Esophagus mucosa (tissue), 1 donor: ENCODE measurements at places on chromosomes 1 and 21. TPM values are rescaled to one million over a fixed set of nuclear protein-coding genes. Genes with fewer than 3 reads are reported as not detected.

Gene C4BPB
- total RNA-seq = not detected

Gene WARS2
- total RNA-seq = 14.5 TPM

Gene SPATA46
- not detected for total RNA-seq

Gene ROR1
- total RNA-seq = 4.4 TPM

Gene C1orf141
- total RNA-seq = not detected

Gene NVL
- 15.7 TPM for total RNA-seq

DNA sequence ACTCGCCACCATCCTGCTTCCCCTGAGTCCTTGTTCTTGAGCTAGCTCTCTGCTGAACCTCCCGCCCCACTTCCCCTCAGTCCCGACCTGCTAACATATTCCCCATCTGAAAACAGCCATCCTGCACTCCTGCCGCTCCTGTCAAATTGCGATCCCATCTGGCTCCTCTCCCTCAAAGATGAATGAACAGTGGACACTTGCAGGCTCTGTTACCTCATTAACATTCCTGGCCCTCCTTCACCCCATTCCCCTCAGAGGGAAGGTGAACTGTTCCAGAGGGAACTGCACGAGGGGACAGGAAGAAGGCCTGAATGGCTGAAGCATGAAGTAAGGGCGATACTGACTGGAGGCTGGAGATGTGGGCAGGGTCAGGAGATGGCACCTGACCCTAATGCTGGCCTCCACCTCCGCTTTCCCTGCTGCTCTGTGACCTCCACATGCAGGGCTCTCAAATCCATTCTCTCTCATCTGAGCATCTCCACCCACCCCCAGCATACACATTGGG, 7.4 kb upstream of the CELSR2 start:
- ATAC-seq = no peak

- no peak for ATAC-seq
These were observed 187.1 kb downstream of the LMO4 start for GRCh38 chr1:87515781-87516180.

GRCh38 chr1:107389410-107390396, 248.9 kb downstream of the NTNG1 start:
- no peak for ATAC-seq

- ATAC-seq = no peak
These were observed 25.4 kb downstream of the MX2 start for GRCh38 chr21:41387042-41387819.

GRCh38 chr1:220527908-220528678, at the start of gene MARK1:
Gene MARK1, plus strand, starts transcription at chr1:220528136. Its CDS starts 687 bp downstream, at chr1:220528823.
- peak; percentile 88 for ATAC-seq

DNA sequence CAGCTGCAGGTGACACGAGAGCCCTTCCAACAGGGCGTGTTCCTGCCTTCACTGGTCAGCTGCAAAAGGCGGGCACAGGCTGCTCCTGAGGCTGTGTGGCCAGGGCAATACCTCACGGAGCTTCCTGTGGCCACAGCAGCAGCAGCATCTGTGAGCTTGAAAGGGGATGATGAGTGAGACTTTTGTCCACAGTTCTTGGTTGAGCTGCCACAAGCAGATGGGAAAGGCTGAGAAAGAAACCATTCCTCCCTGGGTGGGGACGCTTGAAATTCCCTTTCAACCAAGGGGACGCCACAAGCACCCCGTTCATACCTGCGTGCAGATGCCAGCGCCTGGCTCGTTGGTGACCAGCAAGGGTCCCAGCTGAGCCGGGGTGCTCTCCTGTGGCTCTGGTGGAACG, 37.6 kb downstream of the B3GALT5 start:
- no peak for ATAC-seq

- ATAC-seq = no peak
These were observed 58.1 kb upstream of the ZNF648 start for GRCh38 chr1:182119631-182120030.

- peak; percentile 85 for ATAC-seq
These were observed 38.0 kb downstream of the ERG start for GRCh38 chr21:38460171-38460742.

GRCh38 chr1:116909512-116910378, at the start of gene PTGFRN:
Gene PTGFRN, plus strand, starts transcription at chr1:116909916. Its CDS starts 288 bp downstream, at chr1:116910204.
- ATAC-seq = peak; percentile 48

DNA sequence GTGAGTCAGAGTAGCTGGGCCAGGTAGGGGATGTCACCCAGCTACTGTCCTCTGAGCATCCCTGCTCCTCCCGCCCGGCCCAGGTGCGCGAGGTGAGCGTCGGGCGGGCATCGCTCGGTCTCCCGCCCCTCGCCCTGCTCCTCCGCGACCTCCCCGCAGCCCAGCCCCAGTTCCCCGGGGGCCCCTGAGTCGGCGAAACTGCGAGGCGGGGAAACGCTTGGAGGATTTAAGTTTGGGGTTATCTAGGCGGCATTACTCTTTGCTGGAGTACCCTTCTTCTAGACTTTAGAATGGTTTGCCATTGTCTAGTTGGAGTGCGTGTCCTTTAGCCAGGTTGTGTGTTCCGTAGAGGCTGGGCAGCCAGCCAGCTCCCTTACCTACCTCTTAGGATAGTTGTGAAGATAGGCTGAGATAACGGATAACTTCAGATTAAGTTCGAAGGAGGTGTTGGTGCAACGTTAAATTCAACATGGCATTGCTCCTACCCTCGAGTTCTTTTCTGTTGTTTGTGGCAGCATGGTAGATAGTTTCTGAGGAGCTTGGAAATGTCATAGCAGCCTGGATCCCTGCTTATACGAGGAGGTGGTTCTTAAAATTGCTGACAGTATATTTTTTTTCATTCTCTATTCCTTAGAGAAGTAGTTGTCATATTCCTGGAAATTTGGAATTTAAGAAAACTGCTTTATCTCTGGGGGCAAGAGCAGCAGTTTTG, 697 bp downstream of the AGO3 start:
- ATAC-seq = peak; percentile 60

DNA sequence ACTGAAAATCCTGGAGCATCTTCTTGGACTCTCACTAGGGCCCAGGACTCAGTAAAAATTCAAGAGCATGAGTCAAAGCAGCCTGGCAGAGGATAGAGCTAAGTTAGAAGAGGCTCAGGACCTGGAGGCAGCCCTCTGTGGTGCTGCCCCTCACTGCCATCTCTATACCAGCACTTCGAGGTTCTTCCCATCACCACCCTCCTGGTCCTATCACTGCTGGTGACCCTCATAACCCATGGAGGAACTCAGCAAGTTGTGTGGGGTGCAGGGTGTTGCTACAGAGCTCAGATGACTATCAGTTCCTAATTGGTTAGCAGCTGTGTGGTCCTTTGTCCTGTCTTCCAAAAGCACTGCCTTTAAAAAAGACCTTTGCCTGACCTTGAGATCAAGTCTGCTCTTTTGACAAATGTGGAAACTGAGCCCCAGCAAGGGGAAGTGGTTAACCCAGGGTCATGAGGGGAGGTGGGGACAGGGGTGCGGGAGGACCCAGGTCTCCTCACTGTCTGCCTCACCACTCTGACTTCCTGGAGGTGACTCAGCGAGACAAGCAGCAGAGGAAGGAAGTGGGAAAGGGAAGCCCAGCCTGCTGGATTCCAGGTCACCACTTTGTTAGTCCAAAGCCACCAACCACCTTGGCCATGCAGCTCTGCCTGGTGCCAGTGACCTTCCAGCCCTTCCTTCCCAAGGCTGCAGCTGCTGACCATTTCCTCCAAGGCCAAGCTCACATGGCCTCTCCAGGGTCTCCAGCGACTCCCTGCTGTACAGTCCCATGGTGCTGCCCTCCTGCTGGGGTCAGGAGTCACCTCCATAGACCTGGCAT, 199.4 kb upstream of the EDN2 start:
- no peak for ATAC-seq
